HuH-7 (cell line): ENCODE measurements at places on chromosomes 7 and 10.

DNA sequence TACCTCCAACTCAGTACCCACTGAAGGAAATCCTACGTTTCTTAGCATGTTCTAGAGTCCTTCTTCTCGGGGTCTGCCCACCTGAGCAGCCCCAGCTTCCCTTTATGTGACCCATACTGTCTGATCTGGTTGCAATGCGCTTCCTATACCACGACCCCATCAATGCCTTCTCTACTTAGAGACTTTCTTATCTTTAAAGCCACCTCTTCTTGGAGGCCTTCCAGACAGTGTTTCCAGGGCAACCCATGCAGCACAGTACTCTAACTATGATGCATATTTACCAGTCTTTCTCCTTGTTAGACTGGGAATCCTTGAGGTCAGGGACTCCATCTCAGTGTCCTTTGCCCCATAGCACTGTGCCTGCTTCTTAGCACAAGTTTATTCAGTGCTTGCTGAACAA, 54.5 kb upstream of the SLF2 start:
- no peak for DNase-seq

DNA sequence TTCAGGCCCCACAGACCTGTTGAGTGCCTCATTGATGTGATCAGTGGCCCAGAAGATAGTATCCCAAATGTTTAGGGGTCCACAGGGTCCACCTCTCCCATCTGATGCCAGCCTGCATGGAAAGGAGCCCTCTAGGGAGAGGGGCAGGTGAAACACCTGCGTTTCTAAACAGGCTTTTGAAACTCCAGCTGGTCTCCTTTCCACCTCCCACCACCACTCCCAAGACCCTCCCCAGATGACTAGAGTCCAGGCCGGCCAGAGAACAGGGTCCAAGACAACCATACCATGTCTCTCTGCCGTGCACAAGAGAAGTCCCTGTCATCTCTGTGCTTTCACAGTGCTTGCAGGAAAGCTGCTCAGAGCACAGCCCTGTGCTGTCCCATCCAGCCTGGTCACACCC, 105.0 kb upstream of the NANOS1 start:
- no peak for DNase-seq

- no peak for DNase-seq
These were observed 276.9 kb downstream of the DNAJB6 start for GRCh38 chr7:157613575-157614322.

DNA sequence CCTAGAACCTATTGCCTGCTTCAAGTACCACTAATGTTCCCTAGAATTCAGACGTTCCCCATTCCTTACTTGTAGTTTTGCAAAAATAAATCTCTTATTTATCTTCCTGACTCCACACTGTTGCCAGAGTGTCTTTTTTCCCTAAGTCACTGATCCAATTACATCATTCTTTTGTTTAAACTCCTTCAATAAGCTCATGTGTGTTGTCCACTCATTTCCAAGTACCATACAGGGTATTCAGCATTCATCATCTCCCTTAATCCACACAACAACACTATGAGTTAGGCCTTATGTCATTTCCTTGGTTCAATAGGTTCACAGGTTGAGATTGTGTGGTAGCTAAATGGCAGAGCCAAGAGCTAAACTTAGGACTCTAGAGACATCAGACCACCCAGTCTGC, 119.9 kb upstream of the RHOBTB1 start:
- DNase-seq, result no peak

DNA sequence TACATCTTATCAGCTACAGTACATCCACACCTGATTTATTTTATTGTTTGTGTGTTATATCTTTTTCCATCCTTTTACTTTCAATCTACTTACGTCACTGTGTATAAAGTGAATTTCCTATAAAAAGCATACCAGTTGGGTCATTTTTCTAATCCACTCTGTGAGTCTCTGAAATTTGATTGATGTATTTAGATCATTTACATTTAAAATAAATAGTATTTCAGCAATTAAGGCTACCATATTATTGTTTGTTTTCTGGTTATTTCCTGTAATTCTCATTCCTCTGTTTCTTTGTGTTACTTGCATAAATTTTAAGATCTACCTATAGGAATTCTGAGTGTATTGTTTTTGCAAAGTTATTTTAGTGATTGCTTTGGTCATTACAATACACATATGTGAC, 53.7 kb downstream of the VSTM4 start:
- DNase-seq, result no peak
